ENCODE measurements at places on chromosomes 12 and 14.

DNA sequence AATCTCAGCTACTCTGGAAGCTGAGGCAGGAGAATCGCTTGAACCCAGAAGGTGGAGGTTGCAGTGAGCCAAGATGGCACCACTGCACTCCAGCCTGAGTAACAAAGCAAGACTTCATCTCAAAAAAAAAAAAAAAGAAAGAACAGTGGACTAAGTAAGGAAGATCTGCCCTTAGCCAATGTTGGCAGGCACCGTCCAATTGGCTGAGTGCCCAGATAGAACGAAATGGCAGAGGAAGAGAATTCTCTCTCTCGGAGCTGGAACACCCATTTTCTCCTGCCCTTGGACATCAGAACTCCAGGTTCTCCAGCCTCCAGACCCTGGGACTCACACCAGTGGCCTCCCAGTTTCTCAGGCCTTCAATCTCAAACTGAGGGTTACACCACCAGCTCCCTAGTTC is 49.9 kb downstream of the ESR2 start:
- no peaks in the 10 kb centered on the region for H3K36me3 ChIP-seq
- H3K27ac ChIP-seq: no peak overlapping the region
- no peak for DNase-seq
- no peak overlapping the region for H3K4me3 ChIP-seq

GRCh38 chr14:102829016-102829548 is 51.8 kb downstream of the TRAF3 start:
- peaks cover 7% of the 10 kb centered on the region for H3K4me1 ChIP-seq
- no peak for DNase-seq

DNA sequence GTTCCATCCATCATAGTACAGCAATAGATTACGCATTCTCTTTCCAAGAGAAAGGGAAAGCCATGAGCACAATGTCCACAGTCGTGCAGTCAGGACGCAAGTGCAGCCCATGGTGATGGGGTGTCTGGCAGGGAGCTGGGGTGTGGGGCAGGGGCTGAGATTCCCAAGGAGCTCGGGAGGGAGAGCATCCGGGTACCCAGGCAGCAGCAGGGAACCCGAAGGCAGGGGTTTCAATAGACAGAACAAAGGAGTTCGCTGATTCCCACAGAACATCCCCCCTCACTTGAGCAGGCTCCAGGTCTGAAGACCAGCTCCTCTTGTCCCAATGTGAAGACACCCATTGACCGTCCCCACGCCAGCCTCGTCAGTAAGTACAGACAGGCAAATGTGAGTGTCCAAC is 13.5 kb downstream of the ANHX start:
- no peaks in the 10 kb centered on the region for H3K36me3 ChIP-seq
- no peak overlapping the region for H3K4me3 ChIP-seq
- DNase-seq: no peak
- H3K27ac ChIP-seq: no peak overlapping the region
- H3K4me1 ChIP-seq: no peaks in the 10 kb centered on the region

GRCh38 chr12:111285200-111285599 is 83.7 kb downstream of the PHETA1 start:
- no peak overlapping the region for H3K4me3 ChIP-seq
- DNase-seq: no peak
- no peaks in the 10 kb centered on the region for H3K4me1 ChIP-seq

- H3K36me3 ChIP-seq: no peaks in the 10 kb centered on the region
- no peak overlapping the region for H3K27ac ChIP-seq
- DNase-seq: peak; percentile 54
- H3K4me1 ChIP-seq: no peaks in the 10 kb centered on the region
These were observed 185.7 kb upstream of the GRIN2B start for GRCh38 chr12:14167005-14167628.

GRCh38 chr12:4448943-4449850 is 3.6 kb upstream of the FGF6 start:
- H3K27ac ChIP-seq: no peak overlapping the region
- no peak overlapping the region for H3K4me3 ChIP-seq
- peaks cover 57% of the 10 kb centered on the region for H3K27me3 ChIP-seq
- DNase-seq: no peak
- H3K4me1 ChIP-seq: no peaks in the 10 kb centered on the region
- H3K36me3 ChIP-seq: no peaks in the 10 kb centered on the region

DNA sequence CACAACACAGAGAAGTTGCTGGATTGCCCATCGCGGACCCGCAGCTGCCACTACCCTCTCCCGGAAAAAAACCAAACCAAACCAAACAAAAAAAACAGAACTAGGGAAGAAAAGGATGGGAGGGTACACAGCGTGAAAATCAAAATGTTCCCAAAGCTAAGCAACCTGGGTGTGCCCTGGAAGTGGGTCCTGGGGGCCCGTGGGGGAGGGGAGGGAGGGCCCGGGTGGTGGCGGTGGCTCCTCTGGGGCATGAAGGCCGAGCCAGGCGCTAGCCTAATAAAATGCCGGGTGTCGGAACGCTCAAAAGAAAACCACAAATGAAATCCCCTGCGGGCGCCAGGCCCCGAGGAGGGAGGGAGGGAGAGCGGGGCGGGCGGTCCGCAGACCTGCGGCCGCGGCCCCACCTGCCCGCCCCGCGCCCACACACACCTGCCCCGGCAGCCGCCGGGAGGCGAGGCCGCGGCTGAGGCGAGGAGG is 787 bp downstream of the HECTD4 start:
- H3K27ac ChIP-seq: peak overlapping the region; percentile 83
- peak overlapping the region; percentile 88 for H3K4me3 ChIP-seq
- H3K27me3 ChIP-seq: no peaks in the 10 kb centered on the region
- peak; percentile 60 for DNase-seq

DNA sequence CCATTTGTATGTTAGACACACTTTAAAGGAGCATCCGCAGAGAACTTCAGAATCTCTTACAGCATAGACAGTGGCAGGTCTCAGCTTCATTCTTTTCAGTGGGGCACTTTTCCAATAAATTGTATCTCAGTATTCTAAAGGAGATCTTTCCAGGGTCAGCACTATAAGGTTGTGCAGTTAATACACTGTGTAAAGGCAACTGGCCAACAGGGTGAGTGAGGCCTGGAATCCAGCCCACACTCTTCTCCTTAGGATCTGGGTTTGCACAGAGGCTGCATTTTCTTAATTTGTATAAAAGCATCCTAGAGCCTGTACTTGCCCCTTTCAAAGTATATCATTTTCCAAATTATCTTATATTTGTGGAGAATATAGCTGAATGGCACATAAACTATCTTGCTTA is 94.2 kb downstream of the MYF5 start:
- H3K27me3 ChIP-seq: no peaks in the 10 kb centered on the region
- no peak for DNase-seq
- no peak overlapping the region for H3K27ac ChIP-seq
- H3K36me3 ChIP-seq: no peaks in the 10 kb centered on the region

DNA sequence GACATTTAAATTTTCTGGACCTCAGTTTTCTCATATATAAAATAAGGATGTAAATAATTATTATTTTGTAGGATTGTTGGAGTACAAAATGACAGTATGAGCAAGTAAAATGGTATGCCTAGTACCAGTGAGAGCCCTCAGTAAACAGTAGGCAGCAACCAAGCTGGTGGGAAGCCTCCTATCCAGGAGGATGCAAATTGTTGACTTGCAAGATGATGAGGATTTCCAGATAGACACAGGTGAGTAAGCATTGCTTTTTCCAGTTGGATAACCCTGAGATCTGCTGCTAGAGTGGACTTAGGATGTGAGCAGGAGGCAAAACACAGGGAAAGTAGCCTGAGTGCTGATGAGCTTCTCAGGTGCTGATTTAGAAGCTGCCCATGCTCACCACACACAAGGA is 28.2 kb upstream of the AMIGO2 start:
- H3K27me3 ChIP-seq: no peaks in the 10 kb centered on the region
- H3K4me1 ChIP-seq: peaks cover 28% of the 10 kb centered on the region
- peaks cover 28% of the 10 kb centered on the region for H3K36me3 ChIP-seq

DNA sequence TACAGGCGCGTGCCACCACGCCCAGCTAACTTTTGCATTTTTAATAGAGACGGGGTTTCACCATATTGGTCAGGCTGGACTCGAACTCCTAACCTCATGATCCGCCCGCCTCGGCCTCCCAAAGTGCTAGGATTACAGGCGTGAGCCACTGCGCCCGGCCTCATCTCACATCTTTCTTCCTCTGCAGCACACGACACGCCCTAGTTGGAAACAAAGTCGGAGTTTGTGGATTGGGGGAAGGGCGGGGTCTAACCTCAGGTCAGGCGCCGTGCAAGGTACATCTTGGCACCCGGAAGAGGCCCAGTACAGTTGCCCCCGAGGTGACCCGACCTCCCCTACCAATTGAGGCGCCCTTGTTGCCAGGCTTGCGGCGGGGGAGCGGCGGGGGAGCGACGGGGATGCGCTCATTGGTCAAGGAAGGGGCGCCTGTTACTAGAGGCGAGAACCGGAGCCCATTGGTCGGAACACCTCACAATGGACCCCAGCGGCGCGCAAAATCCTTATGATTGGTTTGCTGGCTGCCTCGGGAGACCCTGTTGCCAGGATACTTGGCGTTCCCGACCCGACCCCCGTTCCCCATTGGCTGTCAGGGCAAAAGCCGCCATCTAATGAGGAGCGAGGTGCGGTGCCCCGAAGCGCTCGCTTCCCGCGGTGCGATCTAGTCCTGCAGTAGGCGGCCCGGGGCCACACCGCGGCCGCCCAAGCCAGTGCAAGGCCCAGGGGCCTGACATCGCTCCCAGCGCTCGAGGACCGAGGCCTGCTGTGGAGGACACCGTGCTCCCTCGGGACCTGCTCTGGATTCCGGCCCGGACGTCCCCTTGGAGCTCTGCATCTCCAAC is at the start of gene REC8:
TSS of gene REC8 (plus strand) at position 659 of the 839 bp plus-strand sequence. CDS start 473 bp downstream, outside the sequence.
- DNase-seq: peak; percentile 81
- peaks cover 49% of the 10 kb centered on the region for H3K4me1 ChIP-seq
- H3K36me3 ChIP-seq: peaks cover 52% of the 10 kb centered on the region

DNA sequence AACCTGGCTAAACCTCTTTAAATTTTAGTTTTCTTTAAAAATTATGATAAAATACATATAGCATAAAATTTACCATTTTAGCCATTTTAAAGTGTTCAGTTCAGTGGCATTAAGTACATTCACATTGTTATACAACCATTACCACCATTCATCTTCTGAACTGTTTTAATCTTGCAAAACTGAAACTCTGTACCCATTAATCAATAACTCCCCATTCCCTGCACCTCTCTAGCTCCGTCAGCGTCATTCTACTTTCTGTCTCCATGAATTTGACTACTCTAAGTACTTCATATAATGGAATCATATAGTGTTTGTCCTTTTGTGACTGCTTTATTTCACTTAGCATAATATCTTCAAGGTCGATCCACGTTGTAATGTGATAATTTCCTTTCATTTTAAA is 75.8 kb upstream of the DDHD1 start:
- no peak overlapping the region for H3K4me3 ChIP-seq
- no peaks in the 10 kb centered on the region for H3K4me1 ChIP-seq
- peak overlapping the region; percentile 3 for H3K27ac ChIP-seq
- peaks cover 10% of the 10 kb centered on the region for H3K27me3 ChIP-seq
- DNase-seq: no peak
- H3K36me3 ChIP-seq: peaks cover 8% of the 10 kb centered on the region

GRCh38 chr12:132185705-132186104 is 41.4 kb downstream of the NOC4L start:
- H3K4me1 ChIP-seq: peaks cover 53% of the 10 kb centered on the region
- H3K4me3 ChIP-seq: peak overlapping the region; percentile 42
- peak; percentile 60 for DNase-seq
- peaks cover 37% of the 10 kb centered on the region for H3K27me3 ChIP-seq

- peak; percentile 15 for DNase-seq
- H3K27me3 ChIP-seq: peaks cover 12% of the 10 kb centered on the region
- H3K27ac ChIP-seq: no peak overlapping the region
- no peak overlapping the region for H3K4me3 ChIP-seq
- H3K36me3 ChIP-seq: no peaks in the 10 kb centered on the region
- H3K4me1 ChIP-seq: peaks cover 19% of the 10 kb centered on the region
These were observed 10.1 kb upstream of the CACNA2D4 start for GRCh38 chr12:1928439-1929121.

DNA sequence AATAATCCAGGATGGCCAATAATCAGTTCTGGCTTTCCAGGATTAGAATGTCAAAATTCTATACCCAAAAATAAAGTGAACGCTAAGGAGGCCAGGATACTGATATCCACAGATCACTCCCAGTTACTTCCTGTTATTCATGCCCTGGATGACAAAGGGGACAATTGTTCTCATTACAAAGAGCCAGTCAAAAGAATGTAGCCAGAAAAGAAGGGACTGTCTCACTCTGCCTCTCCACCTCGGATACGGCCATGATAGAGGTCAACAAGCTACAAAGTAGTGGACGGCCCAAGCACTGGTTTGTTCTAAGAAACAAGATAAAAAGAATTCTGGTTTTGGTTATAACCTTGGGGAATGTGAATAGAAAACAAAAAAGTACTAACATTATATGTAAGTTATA is 116.1 kb upstream of the ATF7IP start:
- DNase-seq: no peak
- no peak overlapping the region for H3K4me3 ChIP-seq
- no peak overlapping the region for H3K27ac ChIP-seq

DNA sequence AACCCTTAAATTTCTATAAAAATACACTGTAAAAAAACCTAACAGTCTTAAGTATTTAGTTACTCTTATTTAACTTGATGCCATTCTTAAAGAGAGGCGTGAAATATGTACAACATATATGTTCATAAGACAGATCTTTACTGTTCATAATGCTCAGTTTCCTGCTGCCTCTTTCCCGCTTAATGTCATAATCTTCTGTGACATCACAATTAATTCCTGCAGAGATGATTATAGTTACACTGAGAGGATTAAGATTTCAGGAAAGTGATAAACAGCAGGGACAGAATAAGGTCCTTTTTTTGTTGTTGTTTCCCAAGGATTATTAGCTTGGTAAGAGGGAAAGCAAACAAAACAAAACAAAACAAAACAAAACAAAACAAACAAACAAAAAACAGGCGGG is 801.4 kb downstream of the FLRT2 start:
- no peaks in the 10 kb centered on the region for H3K36me3 ChIP-seq
- no peak for DNase-seq
- no peak overlapping the region for H3K27ac ChIP-seq
- no peak overlapping the region for H3K4me3 ChIP-seq
- no peaks in the 10 kb centered on the region for H3K4me1 ChIP-seq

DNA sequence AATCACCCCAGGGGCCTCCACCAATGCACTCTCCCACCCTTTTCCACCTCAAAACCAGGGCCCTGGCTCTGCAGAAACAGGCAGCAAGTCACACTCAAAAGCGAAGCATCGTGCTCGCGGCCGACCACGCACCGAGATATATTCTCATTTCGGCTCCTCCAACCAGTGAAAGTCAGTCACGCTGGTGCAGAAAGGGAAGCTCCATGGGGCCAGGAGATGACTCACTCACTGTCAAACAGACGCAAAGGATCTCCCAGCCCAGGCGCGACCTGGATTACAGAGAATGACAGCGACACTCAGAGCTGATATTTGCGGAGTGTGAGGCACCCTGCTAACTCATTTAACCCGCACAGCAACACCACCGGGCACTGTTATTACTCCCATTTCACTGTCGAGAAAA is 173.6 kb downstream of the CALM1 start:
- no peaks in the 10 kb centered on the region for H3K4me1 ChIP-seq
- H3K4me3 ChIP-seq: no peak overlapping the region
- DNase-seq: no peak
- no peaks in the 10 kb centered on the region for H3K36me3 ChIP-seq
- H3K27me3 ChIP-seq: peaks cover 3% of the 10 kb centered on the region

Data from activated naive CD4-positive, alpha-beta T cell treated with anti-CD3 and anti-CD28 coated beads, Interleukin-2, amount 10 ng/mL, durations not matched to agents 7 days and 5 days (primary cell).